ENCODE measurements at places on chromosomes 2 and 18.

DNA sequence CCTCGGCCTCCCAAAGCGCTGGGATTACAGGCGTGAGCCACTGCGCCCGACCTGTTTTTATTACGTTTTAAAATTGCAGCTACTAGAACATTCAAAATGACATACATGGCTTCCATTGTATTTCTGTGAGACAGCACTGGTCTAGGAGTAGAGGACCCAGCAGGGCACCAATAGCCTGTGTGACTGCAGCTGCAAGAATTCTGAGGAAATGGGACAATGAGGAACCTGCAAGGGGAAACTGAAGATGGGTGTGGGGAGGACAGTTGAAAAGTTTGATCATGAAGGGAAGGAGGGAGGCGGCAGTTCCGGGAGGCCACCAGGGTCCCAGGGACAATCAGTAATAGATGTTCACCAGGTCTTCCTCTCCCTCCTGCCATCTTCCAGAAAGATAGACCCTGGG is 13.9 kb upstream of the DNPEP start:
- no peak for DNase-seq

GRCh38 chr18:70058916-70059315 is 111.2 kb upstream of the CD226 start:
- DNase-seq: no peak

- no peak for DNase-seq
These were observed 105.0 kb downstream of the HIBCH start for GRCh38 chr2:190214426-190215194.

DNA sequence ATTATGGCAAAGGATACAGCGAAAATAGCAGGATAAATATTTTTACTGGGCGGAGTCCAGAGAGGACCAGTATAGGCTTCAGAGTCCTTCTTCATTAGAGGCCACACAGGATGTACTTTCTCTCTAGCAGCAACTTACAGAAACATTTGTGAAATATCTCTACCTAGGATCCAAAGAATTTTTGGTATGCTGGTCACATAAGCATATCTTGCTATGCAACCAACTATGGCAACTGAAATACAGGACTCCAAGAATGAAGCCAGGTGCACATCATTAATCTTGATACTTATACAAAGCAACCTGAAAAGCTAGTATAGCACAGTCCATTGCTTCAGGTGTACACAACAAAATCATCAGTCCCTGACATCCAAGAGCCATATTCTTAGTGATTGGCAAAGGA is 59.1 kb upstream of the NABP1 start:
- DNase-seq: no peak

- no peak for DNase-seq
These were observed 33.1 kb downstream of the LHCGR start for GRCh38 chr2:48722391-48722790.

DNA sequence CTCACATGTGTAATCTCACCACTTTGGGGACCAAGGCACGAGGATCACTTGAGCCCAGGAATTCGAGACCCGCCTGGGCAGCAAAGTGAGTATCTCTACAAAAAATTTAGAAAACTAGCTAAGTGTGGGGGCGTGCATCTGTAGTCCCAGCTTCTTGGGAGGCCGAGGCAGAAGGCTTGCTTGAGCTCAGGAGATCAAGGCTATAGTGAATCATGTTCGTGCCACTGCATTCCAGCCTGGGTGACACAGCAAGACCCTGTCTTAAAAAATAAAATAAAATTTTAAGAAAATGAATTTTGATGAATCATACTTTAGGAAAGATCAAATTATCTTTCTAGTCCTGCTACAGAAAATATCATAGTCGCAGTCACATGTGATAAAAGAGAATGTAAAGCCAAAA is 46.9 kb downstream of the CABYR start:
- DNase-seq: no peak

GRCh38 chr18:50590593-50590992 is 30.7 kb downstream of the MAPK4 start:
- DNase-seq: no peak

DNA sequence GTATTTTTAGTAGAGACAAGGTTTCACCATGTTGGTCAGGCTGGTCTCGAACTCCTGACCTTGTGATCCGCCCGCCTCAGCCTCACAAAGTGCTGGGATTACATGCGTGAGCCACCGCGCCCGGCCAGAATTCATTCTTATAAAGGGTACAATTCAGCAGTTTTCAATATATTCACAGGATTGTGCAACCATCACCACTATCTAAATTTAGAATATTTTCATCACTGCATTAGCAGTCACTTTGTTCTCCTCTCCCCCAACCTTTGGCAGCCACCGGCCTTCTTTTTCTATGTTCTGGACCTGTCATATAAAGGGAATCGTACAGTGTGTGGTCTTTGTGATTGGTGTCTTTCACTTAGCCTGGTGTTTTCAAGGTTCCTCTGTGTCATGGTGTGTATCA is 40.7 kb downstream of the TCF7L1 start:
- no peak for DNase-seq

DNA sequence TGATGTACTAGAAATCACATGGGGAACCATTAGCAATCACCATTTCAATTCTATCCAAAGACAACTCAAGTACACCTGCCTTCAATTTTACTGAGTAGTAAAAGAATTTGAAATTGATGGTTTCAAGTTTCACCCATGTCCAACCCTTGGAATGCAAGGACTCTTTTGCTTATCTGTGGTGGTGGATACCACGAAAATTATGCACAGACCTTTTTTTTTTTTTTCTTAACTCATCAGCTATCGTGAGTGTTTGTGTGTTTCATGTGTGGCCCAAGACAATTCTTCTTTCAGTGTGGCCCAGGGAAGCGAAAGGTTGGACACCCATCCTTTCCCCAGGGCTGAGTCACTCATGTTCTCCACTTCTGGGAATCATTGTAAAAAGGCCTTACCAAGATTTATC is 23.1 kb downstream of the ID2 start:
- no peak for DNase-seq

GRCh38 chr2:70901227-70902066 is 34.3 kb upstream of the ATP6V1B1 start:
- DNase-seq: no peak

DNA sequence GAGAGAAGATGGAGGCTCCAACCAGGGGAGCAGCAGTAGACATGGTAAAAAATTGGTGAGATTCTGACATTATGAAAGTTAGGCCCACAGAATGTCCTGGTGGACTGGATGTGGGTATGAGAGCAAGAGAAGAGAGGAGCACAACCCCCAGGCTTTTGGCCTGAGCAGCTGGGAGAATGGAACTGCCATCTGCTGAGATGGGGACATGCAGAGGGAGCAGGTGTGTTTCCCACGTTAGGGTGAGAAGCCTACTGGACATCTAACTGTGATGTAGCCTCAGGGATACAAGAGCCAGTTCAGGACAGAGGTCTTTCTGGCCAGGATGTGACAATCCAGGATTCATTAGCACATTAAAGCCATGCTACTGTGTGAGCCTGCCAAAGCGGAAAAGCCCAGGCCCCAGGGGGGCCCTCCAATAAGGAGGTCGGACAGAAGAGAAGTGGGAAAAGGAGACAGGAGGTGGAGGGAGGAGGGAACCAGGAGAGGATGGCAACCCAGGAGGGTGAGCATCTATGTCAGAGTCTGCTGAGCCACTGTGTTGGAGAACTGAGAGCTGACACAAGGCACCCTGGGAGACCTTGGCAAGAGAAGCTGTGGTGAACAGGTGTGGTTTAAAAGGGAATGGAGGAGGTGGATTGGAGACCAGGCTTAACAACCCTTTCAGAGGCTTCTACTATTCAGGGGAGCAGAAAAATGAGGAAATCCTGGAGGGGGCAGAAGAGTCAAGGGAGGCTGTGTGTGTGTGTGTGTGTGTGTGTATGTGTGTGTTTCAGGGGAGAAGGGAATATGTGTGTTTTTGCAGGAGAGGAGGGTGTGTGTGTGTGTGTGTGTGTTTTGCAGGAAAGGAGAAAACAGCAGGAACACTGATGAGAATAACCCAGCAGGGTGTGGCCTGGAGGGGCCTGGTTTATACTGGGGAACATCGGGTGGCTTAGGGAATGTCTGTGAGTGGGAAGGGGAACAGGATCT is 10.5 kb downstream of the CYB5A start:
- no peak for DNase-seq

DNA sequence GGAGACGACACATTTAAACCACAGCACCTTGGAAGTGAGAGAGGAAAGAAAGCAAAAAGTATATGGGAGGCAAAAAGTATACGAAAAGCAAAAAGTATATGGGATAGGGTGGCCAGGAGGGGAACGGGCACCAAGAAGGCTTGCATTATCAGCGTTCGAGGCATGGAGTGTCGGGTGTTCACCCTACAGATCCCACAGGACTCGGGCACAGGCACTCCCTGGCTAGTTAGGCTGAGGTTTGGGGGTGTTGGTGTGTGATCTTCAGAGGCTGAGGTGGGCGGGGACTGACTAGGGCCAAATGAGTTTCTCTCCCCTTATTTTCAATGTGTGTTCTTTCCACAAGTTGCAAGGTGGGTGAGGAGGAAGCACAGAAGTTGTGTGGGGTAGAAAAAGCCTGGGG is 86.6 kb downstream of the EVA1A start:
- DNase-seq: no peak

- no peak for DNase-seq
These were observed 19.3 kb downstream of the CCT7 start for GRCh38 chr2:73253400-73253799.

- no peak for DNase-seq
These were observed 11.4 kb downstream of the CXCR4 start for GRCh38 chr2:136106505-136106904.

DNA sequence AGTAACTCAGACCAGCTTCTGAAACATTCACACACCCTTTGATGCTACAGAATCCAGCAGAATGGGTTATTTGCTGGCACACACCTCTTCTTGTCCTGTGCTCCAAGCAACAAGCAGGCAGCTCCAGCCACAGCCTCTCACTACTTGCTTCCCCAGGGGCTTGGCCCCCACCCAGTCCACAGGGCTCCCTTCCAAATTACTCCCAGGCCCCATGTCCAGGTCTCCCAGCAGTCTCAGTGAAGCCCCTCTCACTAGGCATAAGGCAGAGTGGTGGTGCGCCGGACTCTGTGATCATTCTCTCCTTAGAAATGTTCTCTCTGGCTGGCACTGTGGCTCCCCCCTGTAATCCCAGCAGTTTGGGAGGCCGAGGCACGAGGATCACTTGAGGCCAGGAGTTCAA is 25.9 kb downstream of the ITM2C start:
- no peak for DNase-seq

DNA sequence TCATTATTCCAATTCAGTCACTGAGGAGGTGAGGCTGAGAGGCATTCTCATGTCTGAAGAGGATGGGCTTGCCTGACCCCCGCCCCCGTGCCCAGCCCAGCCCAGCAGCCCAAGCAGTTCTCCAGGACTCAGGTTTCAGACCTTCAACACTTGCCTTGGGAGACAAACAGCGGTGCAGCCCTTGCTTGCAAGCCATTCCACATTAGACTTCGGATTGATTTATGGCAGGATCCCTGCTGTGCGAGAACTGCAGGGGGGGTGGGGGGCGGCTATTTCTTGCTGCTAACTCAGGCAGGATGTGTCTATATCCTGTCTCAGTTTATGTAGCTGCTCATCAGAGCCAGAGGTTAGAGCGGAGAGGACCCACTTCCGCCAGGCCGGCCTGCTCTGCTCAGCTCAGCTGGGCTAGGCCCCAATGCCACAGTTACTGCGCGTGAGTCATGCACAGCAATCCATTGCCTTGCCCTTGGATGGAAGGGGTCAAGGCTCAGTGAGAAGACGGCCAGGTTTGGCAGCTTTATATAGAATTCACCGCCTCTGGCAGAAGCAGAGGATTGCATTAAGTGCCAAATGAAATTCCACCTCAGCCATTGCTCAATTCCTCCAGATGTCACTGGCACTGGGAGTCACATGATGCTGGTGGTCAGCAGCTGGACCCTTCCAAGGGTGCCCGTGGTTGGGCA is 1.8 kb downstream of the GYPC start:
- peak; percentile 59 for DNase-seq

- no peak for DNase-seq
These were observed 122.4 kb upstream of the BCL2L11 start for GRCh38 chr2:110998311-110998710.

DNA sequence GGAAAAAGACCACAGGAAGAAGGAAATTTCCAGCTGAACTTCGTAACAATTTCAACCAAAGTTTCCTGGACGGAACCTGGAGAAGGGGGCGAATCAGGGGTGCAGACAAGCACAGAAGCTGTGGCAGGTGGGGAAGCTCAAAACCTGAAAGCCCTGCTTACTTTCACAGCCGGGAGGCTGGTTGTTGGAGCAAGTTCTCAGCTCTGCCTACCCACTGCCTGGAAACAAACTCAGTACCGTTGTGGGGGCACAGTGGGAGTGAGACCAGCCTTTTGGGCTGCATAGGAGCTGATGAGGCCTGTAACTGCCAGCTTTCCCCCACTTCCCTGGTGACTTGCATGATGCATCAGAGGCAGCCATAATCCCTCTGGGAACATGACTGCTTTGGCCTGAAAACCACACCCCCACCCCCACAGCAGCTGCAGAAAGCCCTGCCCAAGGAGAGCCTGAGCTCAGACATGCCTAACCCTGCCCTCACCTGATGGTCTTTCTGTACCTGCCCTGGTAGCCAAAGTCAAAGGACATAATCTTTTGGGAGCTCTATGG is 207.0 kb upstream of the VWC2L start:
- DNase-seq: no peak

DNA sequence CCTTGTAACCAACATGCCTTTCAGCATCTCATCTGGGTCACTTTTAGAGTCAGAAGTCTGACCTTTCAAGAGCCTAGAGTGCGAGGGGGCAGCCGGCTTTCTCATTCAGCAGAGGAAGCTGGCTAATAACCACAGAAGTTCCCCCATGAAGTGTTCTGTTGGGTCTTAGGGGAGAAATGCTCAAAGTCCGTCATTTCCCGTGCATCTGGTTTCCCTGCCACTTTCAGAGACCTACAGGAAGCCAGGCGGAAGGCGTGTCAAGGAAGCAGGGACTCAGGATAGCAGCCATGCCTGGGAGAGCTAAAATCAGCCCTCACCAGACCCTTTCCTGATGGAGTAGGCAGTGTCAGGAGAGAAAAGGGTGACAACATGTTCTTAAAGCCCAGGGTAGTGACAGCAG is 301.8 kb upstream of the ID2 start:
- DNase-seq: no peak

- no peak for DNase-seq
These were observed 64.8 kb downstream of the REV1 start for GRCh38 chr2:99425022-99425421.

- peak; percentile 91 for DNase-seq
These were observed at the start of gene LPIN1 for GRCh38 chr2:11746376-11746806. Gene LPIN1, plus strand, starts transcription at chr2:11746632. Its CDS starts 18,910 bp downstream, at chr2:11765542.

GRCh38 chr2:263774-264492 is at the start of gene SH3YL1:
Gene SH3YL1, minus strand, starts transcription at chr2:264032. Its CDS starts 48 bp downstream, at chr2:263984.
- DNase-seq: peak; percentile 38

GRCh38 chr2:216877085-216877484 is 17.2 kb upstream of the TNP1 start:
- DNase-seq: no peak

DNA sequence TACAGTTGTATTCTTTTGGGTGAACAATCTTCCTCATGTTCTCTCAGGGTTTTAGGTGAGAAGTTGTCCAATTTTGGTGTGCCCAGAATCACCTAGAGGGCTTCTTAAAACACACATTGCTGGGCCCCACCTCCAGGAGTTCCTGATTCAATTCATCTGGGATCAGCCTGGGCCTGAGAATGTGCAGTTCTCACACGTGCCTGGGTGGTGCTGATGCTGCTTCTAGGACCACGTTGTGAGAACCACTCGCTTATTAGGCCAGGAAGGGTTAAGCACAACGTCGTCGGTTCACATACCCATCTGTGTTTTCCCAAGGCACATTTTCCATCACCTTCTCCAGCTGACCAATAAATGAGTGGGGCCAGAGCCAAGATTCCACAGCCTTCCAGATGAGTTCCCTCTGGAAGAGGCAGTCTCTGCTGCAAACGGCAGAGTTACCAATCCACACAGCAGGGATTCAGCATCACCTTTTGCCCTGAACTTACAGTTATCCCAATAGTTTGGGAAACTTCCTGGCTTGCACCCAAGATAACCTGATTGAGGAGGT is 277.7 kb upstream of the HNRNPA3 start:
- DNase-seq: no peak

All from testis (tissue), 5 donors.